Hematopoietic multipotent progenitor cell treated with erythropoietin and hydrocortisone succinate and interleukin-3 and kit ligand, for 8 days (in vitro differentiated cells): ENCODE measurements at places on chromosomes 12 and 14.

DNA sequence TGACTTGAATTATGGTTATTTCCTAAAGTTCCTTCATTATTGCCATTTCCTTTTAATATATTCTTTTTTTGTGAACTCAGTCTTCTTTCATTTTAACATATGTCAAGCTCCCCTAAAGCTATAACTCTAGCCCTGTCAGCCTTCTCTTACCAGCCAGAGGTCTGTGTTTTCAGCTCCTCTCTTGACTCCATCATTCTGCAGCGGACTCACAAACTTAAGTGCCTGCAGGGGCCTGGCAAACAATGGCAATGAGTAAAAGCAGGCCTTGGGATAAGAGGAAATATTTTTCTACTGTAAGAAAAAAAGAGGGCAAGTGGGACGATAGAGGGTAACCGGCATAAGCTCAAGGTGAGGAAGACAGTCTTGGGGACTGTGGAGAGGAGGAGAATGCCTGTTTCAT lies 424.5 kb upstream of the RGS6 start:
- DNase-seq, result no peak

- DNase-seq, result no peak
These were observed 788 bp downstream of the ENO2 start for GRCh38 chr12:6914947-6915788.

DNA sequence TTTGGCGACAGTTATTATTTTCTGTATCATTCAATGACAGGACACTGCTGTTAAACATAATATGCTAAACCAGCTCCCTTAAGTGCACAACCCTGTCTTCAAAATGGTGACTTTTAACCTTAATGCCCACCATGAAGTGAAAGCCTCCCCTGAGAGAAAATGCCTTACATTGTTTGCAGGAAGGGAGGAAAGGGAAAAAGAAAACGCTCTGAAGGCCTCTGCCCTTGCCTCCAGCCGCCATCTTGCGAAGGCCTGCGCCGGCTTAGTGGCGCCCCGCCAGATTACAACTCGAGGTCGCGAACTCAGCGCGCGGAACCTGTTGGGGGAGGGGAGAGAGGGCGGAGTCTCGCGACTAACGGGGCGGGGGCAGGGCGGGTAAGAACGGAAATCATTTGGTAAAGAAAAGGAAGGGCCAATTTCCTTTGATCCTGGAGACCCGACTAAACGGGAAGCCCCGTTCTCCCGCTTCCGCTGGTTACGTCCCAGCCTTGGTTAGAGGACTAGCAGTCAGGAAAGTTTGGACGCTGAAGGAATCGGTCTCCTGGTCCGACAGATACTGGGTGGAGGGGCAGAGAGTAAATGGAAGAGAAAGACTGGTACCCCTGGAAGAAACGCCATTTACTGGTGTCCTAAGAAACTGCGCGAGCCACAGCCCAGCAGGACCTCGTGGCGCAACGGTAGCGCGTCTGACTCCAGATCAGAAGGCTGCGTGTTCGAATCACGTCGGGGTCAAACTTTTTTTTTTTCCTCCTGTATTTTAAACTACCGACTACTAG lies 11.6 kb upstream of the TMPO start:
- DNase-seq, result peak; percentile 93

- no peak for DNase-seq
These were observed 2.2 kb downstream of the SPRYD3 start for GRCh38 chr12:53077030-53077429.

DNA sequence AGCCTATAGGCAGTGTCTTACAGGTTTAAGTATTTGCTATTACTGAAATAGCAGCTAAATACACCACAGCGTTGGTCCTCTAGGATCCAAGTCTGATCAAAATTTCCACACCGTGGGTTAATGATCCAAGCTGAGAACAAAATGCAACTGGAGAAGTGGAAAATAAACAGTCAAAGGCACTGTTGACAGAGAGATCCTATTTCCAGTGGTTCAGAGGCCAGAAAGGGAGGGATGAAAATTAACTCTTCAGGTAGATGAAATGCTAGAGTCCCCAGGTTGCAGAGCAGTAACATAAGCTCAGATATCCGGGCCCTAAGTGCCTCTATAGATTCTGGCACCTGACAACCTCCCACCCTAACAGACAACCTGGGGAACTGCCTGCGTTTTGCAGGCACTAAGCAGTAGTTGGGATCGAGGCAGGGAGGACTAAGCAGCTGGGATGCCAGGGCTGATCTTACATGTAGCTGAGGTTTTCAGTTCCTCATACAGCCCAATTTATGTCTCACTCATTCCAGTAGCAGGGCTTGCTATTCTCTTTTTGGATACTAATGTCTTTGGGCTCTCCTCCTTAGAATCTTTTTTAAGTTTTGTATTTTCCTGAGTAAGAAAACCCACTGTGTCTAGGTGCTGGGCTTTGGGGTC lies 42.7 kb upstream of the CRACR2A start:
- no peak for DNase-seq

- DNase-seq, result no peak
These were observed 72.9 kb upstream of the KRAS start for GRCh38 chr12:25323581-25323982.

DNA sequence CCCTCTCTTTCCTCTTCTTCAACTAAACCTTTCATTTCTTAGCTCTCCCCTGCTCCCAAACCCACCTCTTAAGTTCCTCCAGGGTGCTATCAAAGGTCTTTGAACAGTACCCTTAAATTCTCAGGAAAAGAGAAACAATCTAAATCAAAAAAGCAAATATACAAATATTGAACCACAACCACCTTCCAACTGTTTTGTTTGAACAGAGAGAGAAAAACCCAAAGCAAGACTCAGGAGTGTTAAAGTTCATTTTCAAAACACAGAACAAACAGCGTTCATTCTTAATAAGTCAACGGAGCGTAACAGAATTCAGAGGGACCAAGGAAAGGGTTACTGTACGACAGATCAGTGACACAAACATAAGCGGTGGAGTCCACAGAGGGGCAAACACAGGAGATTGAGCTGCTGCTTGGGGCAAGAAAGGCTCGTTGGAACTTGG lies 73.3 kb downstream of the NDUFA12 start:
- DNase-seq, result no peak

DNA sequence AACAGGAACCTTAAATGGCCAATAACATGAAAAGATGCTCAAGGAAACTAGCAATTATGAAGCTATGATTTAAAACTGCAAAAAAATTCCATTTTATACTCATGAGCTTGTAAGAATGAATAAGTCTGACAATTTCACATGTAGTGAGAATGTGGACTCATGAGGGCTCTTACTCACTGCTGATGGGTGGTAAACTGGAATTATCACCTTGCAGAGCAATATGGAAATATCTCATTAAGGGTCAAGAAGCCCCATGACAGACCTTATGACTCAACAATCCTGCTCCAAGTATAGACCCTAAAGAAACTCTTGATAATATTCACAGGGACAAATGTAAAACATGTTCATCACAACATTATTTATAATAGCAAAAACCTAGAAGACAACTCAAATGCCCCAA lies 23.5 kb upstream of the SMAGP start:
- no peak for DNase-seq

DNA sequence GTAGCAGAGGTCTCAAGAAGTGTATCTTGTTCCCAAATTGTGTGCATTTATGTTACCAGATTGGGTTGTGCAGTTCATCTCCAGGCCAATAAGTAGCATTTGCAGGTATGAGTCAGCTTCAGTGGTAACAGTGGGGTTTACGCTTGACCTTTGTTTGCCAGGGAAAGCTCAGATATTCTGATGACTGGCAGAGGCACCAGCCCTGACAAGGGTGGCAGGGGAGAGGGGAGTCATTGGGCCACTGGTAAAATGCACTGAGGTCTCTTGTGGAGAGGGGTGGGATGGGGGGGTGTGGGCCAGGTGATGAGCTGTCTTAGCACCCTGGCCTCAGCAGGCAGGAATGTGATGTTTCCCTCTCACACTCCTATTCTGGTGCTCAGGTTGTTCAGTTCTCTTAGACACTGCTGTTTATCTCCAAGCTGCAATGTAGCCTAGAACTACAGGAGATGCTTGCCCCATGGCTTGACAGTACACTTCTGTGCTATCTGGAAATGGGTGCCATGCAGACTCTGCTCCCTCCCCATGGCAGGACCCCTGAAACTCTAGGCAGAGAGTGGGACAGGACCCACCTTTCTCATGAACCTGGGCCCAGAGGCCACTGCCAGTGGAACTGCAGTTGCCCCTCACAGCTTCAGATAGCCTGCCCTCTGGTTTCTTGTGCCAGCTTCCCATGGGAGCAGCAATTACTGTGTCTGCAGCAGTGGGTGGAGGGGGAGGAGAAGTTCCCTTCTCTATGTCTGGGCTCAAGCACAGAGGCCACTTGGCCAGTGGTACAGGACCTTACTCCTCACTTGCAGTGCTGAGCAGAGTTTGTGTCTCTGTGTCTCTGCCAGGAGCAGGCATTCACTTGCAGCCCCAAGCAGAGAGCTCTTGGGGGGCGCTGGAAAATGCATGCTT lies 31.9 kb downstream of the USP15 start:
- peak; percentile 34 for DNase-seq

DNA sequence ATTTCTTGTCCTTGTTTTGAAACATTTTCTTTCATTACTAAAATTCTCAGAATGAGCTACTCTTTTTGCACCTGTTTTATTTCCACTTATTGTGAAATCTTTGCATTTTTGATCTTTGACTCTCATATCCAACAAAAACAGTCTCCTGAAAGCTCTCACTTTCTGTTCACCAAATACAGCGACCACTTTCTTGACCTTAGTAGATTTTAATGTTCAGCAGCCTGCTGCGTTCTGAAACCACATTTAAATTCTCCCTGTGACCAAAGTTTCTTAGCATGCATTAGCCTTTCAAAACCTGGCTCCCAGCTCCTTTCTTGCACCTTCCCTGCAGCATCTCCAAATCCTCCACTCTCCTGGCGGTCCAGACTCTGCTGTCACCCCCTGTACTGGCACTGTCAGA lies 404.4 kb upstream of the PDE3A start:
- DNase-seq, result no peak

- peak; percentile 1 for DNase-seq
These were observed 176.2 kb upstream of the PDZRN4 start for GRCh38 chr12:41011939-41012338.

DNA sequence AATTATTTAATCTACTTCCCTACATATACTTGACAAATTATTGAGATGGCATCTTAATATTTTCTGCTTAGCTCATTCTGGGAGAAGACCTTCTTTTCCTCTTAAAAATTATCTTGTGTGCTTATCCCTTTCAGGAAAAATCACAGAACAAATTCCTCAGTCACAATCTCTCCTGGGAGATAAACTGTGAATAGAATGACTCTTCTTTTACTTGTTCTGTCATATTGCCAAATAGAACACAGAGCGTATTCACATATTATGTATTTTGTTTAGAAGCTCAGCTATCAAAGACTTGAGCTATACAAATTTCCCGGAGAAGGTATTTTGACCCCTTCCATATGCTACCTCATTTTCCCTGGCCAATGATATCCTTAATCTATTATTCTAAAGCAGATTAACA lies 146.7 kb downstream of the TMEM117 start:
- no peak for DNase-seq

- no peak for DNase-seq
These were observed 912.4 kb downstream of the VRK1 start for GRCh38 chr14:97709552-97709951.

DNA sequence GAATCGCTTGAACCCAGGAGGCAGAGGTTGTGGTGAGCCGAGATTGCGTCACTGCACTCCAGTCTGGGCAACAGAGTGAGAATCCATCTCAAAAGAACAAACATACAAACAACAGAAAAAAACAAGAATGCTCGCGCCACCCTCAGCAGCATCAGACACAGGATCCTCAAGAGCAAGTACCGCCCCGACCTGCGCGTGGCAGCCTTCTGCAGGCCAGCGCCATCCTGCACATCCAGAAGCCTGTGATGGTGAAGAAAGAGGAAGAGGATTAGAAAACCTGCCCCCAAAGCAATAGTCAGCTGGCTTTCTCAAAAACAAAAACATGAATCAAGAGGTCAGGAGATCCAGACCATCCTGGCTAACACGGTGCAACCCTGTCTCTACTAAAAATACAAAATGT lies 30.0 kb upstream of the EID3 start:
- DNase-seq, result no peak

GRCh38 chr12:131075611-131076010 lies 121.9 kb downstream of the ADGRD1 start:
- no peak for DNase-seq

GRCh38 chr14:97138801-97139200 lies 341.6 kb downstream of the VRK1 start:
- peak; percentile 2 for DNase-seq

DNA sequence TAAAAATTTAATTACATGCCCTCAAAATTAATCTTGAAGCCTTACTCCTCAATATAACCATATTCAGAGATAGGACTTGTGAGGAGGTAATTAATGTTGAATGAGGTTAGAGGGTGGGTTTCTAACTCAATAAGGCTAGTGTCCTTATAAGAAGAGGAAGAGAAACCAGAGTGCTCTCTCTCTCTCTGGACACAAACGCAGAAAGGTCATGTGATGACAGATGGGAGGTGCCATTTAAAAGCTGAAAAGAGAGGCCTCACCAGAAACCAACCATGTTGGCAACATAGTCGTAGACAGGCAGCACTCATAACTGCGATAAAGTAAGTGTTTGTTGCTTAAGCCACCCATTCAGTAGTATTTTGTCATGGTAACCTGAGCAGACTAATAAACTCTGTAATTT lies 378.5 kb upstream of the LMO3 start:
- no peak for DNase-seq

GRCh38 chr12:3049611-3050249 lies 27.4 kb upstream of the TSPAN9 start:
- DNase-seq, result no peak

GRCh38 chr14:90760078-90760444 lies 56.2 kb downstream of the TTC7B start:
- DNase-seq, result no peak

DNA sequence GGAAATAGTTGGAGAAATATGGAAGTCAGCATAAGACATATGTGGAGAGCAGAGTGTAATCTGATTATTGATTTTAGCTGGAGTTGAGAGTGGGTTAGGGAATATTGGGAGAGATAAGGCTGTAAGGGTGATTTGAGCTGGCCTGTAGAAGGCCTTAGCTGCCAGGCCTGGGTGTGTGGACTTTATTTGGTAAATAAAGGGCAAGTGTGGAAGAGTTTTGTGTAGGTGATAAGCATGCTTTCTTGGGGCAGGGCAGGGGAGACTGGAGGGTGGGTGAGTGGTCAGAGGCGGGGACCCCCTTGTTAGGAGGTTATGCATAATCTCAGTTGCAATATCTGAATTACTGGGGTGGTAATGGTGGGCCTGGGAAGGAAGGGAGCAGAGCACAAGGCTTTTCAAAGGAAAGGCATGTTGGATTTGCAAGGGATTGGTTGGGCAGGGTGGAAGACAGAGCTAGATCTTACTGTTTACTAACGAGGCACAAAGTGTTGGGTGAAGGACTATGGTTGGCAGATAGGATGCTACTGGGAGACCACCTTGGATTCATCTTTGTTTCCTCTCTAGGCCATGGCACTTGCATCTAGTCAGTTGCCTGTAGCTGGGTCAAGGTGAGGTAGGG lies 5.5 kb downstream of the KHNYN start:
- DNase-seq, result no peak
